ENCODE measurements at places on chromosomes 7 and 10.
A peak's percentile ranks its signal among the peaks of the same experiment; 100 is the strongest.

DNA sequence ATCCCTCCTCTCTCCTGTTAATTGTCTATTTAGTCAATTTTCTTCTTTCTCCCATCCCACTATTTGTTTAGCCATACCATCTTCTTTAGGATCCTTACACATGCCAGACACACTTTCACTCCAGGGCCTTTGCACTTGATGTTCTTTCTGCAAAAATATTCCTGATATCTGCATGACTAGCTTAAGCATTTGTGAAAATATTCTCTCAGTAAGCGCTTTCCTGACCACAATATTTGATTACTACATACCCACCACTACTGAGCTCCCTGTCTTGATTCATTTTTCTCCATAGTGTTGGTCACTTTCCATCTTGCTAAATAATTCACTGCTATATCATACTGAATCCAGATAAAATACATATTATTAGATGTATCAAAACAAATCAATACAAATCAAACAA is 75.1 kb downstream of the SEMA3D start:
- no peak for DNase-seq

DNA sequence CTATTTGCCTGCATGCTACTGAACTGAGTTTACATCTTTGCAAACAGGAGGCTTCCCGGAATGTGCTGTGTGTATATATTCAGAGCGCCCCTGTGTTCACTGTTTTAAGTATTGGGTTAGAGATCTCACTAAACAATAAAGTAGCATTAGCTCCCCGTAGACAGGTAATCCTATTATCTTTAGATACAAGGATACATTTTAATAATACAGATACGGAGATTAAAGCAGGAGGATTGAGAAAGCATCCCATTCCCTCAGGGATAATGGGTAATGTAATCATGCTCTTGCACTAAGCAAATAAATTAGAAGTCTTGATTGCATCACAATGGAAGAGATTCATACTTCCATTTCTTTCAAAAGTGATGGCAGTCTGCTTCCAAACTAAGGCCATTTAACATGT is 809.0 kb downstream of the NRG3 start:
- DNase-seq: no peak

GRCh38 chr7:108067844-108068243 is 62.3 kb downstream of the LAMB4 start:
- no peak for DNase-seq

DNA sequence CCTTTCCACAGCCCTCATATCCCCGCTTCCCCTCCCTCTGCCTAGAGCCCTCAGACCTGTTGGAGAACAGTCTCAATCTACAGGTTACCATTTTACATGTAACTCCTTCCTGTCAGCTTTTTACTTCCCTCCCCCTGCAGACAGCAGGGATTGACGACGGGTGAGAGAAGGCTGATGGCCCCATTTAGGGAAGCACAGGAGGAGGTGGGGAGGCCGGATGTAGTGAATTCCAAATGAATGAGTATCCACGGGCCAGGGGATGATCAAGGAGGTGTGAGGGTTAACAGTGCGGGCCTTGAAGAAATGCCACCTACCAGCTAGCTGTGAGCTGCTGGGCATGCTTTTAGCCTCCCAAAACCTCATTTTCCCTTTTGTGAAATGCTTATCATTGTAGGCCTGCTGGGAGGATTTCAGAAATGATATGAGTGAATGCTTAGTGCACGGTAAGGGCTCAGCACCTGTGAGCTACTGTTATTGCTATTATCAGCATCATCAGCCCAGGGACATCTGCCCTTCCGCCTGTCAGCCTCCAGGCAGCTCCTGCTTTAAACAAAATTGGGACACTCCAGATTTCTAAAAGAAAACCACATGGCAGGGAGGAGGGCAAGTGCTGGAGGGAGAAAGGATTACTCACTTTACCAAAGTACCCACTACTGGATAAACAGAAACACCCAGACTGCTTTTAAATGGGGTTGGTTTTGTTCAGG is 6.5 kb upstream of the NANOS1 start:
- DNase-seq: no peak

- no peak for DNase-seq
These were observed 43.4 kb downstream of the LAMB1 start for GRCh38 chr7:107959527-107959898.

DNA sequence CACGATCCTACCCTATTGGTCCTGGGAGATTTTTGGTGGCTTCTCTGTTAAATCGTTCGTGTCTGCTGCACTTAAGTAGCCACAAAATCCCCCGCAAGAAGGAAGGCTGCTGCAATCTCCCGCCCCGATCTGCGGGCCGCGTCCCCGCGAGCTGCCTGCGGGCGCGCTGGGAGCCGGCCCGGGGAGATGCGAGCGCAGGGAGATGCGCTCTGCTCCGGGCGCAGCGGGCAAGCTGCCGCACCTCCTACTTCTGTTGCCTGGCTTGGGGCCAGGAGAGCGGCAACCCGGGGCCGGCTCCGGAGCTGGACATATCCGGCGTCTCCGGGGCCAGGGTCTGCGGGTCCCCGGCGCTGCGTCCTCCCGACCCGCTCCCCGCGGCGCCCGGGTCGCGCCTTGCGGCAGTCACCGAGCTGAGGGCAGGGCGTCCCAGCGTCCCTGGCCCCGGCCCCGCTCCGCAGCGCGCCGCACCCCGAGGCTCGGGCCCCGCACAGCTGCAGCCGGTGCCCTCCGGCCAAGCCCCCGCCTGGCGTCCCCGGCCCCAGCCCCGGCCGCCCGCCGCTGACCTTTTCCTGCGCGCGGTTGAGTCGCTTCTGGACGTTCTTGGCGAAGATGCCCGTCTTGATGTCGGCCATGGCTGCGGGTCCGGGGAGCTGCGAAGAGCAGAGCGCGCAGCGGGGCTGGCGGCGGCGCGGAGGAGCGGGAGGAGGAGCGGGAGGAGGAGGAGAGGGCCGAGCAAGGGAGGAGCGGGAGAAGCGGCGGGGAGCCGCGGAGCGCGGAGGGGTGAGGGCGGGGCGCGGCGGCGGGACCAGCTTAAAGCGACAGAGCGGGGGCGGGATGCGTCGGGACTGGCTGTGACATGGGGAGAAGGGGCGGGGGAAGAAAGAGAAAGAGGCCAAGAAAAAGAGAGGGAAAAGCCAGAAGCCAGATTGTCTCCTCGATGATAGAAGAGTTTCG is at the start of gene AMPH:
TSS of gene AMPH (minus strand) at position 654 of the 954 bp plus-strand sequence. CDS start at position 632, 22 bp downstream.
- peak; percentile 85 for DNase-seq

DNA sequence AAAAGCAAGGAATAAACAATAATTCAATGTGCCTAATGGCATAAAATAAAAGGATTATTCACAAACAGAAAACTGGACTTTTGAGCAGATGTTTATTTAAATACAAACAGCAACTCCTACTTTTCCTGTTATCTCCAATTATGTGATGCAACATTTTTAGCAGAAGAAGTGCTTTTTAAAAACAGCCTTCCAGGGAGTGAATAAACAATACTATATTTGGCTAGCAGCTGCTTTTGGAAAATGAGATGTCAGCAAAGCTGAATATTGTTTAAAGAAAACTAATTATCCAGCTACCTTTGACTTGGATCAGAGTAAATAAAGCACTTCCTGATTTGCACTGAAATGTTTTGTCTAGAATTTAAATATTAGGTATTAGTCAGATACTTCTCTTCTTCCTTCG is 23.2 kb downstream of the CDK1 start:
- no peak for DNase-seq

DNA sequence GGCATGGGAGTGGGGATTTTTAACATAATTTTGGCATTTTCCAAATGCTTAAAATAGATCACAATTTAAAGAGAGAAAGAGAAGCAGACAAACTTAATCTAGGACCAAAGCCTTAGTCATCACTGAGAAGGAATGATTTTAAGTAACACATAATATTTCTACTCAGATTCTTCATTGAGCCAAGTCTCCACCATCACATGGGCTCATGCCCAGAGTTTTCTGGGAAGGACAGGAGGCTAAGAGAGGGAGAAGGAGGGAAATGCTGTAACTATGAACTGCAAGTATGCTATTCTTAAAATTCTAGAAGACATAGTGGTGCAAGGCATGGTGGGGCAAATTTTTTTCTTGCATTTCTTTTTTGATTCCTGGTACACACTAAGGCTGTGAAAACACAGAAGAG is 23.8 kb upstream of the UBE2D1 start:
- no peak for DNase-seq

GRCh38 chr7:132739271-132739955 is 163.1 kb upstream of the PLXNA4 start:
- peak; percentile 7 for DNase-seq

GRCh38 chr10:47452495-47453140 is 31.3 kb downstream of the ANXA8 start:
- no peak for DNase-seq

- no peak for DNase-seq
These were observed 277.0 kb upstream of the MTPN start for GRCh38 chr7:136254148-136254547.

GRCh38 chr7:46707973-46708372 is 786.9 kb upstream of the IGFBP3 start:
- no peak for DNase-seq

DNA sequence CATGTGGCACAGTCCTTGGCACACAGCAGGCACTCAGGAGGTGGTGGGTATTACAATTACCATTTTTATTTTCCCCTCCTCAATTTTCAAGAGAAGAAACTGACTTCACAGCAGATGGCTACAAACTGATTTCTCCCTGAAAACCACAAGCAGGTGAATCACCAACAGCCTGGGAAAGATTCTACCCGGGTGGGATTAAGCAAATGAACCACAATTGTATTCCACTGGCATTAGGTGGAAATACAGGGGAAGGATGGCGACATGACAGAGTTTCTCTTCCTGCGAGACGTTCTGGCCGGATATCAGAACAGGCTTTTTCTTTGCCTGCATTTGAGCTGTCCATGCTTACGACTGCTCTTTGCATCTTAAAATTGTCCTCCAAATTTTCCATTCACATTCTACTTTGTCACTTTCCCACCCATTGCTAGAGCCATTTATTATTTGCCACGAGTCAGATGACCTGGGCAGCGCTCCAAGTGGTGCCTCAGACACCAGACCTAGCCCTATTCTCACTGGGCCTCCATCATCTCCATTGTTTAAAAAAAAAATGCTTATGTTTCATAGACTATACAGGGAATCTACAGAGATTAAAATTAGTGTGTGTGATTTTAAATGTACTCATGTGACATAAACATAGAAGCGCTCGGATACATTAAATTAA is 4.6 kb downstream of the DENND11 start:
- DNase-seq: no peak

GRCh38 chr7:23712368-23713284 is 2.6 kb downstream of the STK31 start:
- DNase-seq: peak; percentile 41

DNA sequence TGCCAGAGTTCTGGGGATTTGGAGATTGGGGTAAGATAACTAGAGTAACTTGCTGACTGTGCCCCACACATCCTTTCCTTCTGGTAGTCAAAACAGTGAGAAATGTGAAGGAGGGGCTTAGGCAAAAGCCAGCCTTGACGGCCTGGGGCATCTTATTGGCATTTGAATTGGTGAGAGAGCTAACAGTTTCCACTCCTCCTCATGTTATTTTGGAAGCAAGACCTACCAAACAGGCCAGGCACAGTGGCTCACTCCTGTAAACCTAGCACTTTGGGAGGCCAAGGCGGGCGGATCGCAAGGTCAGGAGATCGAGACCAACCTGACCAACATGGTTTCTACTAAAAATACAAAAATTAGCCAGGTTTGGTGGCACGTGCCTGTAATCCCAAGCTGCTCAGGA is 596.6 kb downstream of the GRM8 start:
- no peak for DNase-seq

- no peak for DNase-seq
These were observed 123.6 kb upstream of the TMEM72 start for GRCh38 chr10:44787480-44788075.

- DNase-seq: no peak
These were observed 81.2 kb downstream of the HIPK2 start for GRCh38 chr7:139696552-139696951.
